ENCODE measurements at places on chromosomes 6 and 20. TPM values are rescaled to one million over a fixed set of nuclear protein-coding genes. Genes with fewer than 3 reads are reported as not detected.

COX4I2 gene
- total RNA-seq: 11.3 TPM

- no peak for DNase-seq
These were observed 9.6 kb downstream of the KCNQ5 start for GRCh38 chr6:72631480-72631879.

DNA sequence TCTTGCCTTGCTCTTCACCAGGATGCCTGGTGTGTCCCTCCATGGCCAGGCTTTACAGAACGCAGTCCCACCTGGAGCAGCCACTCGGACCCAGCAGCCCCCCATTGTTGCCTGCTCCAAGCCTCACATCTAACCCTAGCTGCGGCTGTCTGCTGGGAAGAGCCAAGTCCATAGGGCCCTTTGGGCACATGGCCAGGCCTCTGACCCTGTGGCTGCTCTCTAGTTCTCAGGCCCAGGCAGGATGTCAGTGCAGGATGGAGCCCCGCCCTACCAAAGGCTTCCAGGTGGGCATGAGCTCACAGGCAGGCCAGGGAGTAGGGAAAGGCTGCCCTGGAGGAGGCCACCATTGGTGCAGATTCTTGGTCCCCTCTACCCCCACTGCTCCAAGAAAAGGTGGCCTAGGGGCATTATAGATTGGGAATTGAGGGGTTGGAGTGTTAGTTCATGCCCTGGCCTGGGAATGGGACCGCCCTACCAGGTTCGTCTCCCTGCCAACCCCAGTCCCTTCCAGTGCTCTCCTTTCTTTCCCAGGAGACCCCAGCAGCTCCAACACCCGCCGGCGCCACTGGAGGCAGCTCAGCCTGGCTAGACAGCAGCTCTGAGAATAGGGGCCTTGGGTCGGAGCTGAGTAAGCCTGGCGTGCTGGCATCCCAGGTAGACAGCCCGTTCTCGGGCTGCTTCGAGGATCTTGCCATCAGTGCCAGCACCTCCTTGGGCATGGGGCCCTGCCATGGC lies 18.7 kb downstream of the MAVS start:
- no peak for DNase-seq

OOEP gene
- total RNA-seq: not detected

DNA sequence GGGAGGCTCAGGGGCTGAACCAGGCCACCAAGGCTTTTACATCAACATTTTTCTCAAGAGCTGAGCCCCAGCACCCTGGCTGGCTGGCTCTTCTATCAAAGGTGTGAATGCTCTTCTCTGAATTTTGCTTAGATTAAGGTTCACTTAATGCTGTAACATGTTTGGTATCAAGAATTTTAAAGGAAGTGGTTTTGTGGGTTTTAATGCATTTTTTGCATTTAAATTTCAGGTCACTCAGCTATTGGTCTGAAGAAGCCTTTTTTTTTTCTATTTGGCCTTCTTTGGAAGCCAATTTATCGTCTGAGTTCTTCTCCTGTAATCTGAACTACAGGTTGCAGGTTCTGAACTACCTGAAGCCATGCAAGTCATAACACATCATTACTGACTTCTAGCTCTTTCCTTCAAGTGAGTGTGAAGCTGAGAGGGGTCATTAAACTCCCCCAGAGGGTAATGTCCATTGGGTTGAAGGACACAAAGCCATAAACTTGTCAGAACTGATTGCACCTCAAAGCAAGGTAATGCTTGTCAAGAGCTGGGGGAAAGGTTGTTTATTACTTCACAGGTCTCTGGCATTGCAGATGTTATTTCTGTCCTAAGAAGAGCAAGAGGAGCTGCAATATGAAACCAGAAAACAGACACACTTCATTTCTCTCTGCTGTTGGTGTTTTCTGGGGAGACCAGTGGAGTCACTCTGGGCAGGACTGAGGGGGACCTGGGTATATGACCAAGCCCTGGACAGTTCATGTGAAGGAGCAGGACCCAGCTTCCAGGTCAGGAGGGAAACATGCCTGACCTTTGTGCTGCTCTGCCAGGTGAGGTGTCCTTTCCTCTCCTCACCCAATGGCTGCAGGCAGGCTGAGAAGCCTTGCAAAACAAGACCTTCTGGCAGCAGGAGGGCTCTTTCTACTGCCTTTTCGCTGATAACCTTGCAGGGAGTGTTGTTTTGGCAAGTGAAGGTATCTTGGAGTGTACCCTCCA lies 26.1 kb upstream of the NEDD9 start:
- no peak for DNase-seq

GRCh38 chr6:154433477-154434241 lies 76.8 kb downstream of the CNKSR3 start:
- DNase-seq: no peak

- DNase-seq: no peak
These were observed 80.4 kb downstream of the TBXT start for GRCh38 chr6:166087246-166087645.

GRCh38 chr20:24277196-24277595 lies 192.2 kb upstream of the SYNDIG1 start:
- DNase-seq: no peak

All from cardiac septum (tissue), 1 donor.